ENCODE measurements at places on chromosomes 12 and 14.

DNA sequence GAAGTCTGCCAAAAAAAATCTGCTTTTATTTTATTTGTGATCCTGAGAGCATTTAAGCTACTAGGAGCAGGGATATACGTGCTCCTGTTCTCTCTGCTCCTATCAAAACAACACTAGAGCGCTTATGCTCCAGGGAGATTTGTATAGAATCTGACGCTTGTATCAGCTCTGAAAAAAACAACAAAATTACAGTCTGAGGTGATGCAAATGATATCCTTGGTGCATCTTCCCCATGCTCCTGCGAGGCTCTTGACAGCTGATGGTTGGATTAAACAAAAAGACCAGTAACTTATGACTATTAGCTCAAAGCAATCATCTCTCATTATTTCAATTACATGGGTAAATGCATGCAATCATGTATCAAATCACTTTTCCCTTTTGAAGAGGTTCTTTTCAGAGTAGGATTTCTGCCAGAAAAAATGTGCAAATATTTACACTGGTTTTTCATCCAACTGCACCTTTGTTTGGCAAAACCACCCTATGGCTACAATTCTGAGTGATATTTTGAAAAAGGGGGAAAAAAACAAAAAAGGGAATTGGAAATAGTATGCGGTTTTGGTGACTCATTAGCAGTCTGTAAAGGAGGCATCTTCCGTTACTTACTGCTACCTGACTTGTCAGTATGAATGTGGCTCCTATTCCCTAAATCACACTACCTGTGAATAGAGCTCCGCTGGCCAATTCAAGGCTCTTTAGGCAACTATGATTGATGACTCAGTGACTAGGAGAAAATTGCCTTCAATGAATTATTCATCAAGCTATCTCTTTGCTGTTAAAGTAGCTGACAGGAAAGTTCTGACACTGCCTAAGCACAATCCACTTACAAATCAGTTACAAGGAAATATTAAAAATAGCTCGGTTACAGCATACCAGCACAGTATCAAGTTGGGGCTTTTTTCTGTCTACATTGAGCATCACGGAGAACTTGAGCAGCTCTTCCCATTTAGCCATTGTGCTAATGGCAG is 450.0 kb downstream of the FOXG1 start:
- no peak for DNase-seq

- DNase-seq: no peak
Measured at GRCh38 chr12:47828976-47829482, 9.3 kb upstream of the HDAC7 start.

- DNase-seq: peak; percentile 60
Measured at GRCh38 chr12:12456637-12457036, 99.8 kb downstream of the BORCS5 start.

DNA sequence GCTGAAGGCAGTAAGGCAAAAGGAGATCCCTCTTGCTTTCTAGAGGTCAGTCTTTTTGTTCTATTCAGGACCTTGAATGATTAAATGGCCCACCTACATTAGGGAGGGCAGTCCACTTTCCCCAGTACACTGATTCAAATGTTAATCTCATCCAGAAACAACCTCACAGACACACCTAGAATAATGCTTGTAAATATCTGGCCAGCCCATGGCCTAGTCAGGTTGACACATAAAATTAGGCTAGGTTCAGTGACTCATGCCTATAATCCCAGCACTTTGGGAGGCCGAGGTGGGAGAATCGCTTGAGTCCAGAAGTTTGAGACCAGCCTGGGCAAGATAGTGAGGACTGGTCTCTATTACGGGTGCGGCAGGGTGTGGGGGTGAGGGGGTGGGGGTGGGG is 43.5 kb downstream of the MIPOL1 start:
- no peak for DNase-seq

DNA sequence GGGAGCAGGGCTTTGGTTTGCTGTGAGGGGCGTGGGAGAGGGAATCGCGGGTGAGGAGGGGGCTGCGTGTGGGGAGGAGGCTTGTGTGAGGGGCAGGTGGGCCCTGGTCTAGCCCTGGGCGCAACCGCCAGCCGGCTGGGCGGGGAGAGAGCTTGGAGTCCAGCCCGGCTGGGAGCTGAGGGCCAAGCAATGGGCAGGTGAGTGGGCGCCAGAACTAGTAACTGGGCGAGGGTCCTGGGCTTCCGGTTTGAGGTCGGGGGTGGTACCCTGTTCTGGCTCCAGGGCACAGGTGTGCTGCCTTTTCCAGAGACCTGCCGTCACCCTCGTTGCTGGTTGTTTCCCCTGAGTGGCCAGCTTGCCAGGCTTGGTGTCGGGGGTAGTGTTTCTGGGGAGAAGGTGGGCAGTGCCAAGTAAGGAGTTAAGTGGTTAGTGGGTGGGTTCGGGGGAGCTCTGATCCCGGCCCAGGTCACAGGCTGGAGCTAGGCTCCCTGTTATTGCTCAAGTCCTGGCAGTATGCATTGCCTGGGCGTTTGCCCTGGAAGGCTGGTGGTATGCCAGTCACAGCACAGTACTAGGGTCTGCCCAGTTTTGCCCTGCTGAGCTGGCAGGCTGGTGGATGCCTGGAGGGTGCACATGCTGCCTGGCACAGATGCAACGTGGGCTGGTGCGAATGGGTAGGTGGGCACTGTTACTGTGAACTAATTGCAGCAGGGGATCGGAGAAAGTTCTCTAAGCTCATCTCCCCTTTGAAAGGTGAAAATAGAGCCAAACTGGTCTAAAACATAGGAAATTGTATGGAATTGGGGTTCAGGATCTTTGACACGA is 683 bp downstream of the CIPC start:
- no peak for DNase-seq

DNA sequence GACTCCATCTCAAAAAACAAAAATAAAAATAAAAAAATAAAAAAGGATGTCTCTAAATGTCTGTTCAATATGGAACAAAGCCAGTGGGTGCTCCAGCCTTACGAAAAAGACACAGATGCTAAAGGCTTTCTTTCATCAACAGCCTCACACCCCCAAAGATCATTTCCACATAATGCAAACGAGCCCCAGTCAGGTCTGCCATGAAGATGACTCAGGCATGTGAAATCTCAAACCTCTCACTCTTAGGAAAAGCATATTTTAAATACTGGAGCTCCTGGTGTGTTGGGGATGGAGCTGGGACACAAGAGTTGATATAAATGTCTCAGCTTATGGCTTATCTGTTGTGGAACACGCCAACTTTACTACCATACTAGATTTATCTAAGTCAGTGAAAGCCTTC is 49.9 kb upstream of the PLXNC1 start:
- peak; percentile 28 for DNase-seq

- DNase-seq: no peak
Measured at GRCh38 chr12:67852701-67853100, 136.5 kb upstream of the IFNG-AS1 start.

DNA sequence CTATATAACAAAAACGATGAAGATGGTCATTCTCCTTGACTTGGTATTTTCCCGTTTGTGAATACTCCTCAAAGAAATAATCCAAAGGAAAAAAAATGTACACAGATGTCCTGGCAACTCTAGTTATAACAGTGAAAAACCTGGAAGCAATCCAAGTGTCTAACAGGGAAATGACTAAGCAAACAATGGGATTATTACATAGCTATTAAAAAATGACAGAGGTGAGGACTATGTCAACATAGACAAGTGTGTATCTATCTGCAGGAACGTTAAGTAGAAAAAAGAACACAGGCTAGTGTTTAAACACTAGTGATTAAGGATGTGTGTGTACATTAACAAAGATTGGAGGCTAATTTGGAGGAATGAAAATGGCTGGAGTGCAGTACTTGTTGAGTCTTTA is 5.9 kb upstream of the APOLD1 start:
- DNase-seq: peak; percentile 95

DNA sequence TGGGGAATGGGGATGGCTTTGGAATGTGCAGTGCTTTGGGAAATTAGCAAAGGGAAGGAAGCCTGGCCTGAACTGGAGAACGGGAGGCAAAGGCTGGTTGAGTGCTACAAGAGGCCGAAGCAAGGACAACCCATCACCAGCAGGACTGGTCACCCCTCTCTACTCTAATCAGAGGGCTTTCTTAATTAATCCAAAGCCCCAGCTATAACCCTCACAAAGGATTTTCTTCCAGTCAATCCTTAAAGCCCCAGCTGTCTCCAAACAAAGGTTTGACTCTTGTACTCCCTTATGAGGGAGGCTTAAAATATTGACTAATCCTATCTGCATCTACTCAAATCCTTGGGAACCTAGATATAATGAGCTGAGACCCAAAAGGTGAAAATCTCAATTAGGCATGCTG is 256.3 kb downstream of the NTF3 start:
- no peak for DNase-seq

DNA sequence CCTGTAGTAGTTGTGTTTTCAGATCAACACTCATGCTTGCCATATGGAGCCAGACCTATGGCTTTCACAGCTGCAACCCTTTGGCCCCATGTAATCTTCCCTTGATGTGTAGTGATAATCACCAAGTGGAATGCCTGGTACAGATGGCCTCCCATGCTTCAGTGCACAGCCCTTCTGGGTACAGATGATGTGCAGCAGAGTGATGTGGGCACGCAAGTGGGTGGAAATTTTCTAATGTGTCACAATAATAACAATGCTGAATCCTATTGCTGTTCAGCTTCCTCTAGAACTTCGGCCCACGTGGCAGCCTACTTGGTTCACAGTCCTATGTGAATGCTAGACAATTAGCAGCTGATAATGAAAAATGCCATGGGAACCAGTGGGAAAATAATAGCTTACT is 188.1 kb downstream of the SNAPC1 start:
- no peak for DNase-seq

DNA sequence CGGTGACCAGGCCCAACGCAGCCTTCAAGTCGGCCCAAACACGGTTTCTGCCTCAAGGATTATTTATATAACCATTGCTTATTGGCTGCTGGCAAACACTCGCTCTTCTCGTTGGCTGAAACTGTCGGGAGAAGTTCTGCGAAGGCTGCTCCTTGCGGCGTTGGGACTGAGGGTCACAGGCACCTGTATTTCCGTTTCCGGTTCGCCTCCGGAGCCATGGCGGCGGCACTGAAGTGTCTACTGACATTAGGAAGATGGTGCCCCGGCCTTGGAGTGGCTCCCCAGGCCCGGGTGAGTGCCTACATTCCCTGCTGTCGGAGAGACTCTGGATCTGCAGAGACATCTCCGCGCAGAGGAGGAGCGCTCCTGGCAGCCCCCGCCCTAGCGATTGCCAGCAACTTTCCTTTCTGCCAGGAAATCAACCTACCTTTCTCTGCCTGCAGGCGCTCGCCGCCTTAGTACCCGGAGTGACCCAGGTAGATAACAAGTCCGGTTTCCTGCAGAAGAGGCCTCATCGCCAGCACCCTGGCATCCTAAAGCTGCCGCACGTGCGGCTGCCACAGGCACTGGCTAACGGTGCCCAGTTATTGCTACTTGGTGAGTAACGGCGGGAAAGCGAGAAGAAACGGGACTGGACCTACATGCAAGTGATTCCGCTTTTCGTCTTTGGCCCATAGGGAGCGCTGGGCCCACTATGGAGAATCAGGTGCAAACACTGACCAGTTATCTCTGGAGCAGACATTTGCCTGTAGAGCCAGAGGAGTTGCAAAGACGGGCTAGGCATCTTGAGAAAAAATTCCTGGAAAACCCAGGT is at the start of gene METTL17:
Gene METTL17 (plus strand): TSS at position 194 of the 814 bp plus-strand sequence. CDS start 23 bp downstream, at position 217.
- DNase-seq: peak; percentile 95

Data from kidney capillary endothelial cell (primary cell).